NCI-H1417 treated with DMSO at 0.1 percent for 48 hours (cell line): ENCODE measurements at places on chromosomes 16 and 17.

DNA sequence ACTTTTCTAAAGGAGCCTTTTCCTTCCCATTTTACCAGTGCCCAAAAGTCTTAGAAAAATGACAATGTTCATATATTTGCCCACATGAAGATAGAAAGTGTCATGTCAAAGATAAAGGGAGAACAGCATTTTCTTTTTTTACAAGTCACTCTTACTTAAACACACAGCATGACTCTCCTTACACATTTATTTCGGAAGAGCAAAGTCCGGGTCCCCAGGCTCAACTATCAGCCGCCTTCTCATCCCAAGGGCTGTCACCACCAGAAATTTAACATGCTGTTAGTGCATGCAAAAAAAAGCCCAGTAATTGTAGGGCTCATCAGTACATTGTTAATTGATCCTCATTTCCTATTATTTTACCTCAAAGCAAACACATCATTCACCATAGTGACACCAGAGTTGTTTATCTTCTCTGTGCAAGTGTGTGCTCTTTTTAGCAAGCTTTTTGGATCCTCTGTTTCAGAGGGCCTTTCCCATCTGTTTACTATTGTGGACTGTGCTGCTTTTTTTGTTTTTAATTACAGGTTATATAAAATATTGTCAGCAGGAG is 560.3 kb downstream of the WWOX start:
- peak; percentile 97 for DNase-seq

DNA sequence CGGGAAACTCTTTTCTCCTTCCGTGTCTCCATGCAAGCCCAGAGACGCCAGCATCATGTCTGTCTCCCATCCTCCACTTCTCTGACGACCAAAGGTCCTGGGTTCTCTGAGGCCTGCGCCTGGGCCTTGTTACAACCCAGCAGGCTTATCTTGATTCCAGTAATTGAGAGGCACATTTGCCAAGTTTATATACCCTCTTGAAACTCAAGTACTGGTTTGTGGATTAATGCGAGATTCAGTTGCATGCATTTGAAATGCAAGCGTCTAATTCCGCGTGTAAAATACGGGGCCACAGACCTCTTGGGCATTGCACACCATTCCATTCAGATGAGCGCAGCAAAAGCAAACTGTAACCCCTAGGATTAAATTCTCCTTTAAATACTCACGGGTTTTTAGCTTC is 28.7 kb upstream of the CRISPLD2 start:
- DNase-seq, result no peak

- DNase-seq, result no peak
Observed at GRCh38 chr17:33229499-33229898, 63.6 kb downstream of the ASIC2 start.

DNA sequence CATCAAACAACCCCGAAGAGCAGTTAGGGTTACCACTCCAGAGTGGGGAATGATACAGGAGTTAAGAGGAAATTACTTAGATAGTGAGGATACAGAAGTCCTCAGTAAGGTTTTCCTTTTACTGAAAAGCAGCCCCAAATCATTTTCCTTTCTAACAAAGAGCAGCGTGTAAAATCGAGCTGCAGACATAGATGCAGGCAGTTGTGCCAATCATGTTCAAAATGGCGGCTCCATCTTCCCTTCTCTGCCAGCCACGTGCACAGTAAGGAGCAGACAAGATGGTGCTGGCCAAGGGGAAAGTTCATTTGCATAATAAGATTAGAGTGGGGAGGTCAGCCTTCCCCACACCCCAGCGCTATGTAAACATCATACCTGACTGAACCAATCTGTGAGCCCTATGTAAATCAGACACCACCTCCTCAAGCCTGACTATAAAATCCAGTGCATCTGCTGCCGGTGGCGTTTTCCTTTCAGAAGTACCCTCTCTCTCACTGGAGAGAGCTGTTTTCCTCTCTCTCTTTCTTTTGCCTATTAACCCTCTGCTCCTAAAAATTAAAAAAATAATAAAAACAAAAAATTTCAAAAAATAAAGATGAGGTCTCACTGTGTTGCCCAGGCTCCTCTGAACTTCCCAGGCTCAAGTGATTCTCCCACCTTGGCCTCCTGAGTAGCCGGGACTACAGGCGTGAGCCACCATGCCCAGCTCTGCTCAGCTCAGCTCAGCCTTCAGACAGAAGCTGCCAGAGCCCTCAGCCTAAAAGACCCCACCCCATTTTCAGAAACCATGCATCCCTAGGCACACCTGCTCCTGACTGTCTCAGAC is 2.6 kb upstream of the SRL start:
- DNase-seq, result no peak

- no peak for DNase-seq
Observed at GRCh38 chr17:52751051-52751450, 592.5 kb upstream of the CA10 start.

GRCh38 chr16:59690216-59690615 is 956.1 kb upstream of the GOT2 start:
- DNase-seq, result no peak

GRCh38 chr16:10972108-10972818 is 27.9 kb downstream of the CLEC16A start:
- DNase-seq, result no peak

DNA sequence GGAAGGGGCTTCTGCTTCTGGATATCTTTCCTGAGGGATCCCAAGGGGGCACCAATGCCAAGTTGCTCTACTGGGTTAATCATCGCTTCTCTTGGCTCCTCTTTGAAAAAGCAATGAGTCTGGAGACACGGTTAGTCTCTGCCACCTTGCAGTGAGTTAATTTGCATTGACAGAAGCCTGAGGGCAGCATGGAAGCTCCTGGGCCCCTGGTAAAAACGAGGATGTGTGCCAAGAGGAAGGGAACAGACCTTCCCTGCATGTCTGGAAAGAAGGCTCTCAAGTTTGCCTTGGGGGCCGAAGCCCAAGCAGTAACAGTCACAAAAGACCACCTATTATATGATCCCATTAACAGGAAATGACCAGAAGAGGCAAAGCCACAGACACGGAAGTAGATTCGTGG is 86.7 kb downstream of the IRX5 start:
- no peak for DNase-seq

- no peak for DNase-seq
Observed at GRCh38 chr16:88511906-88512305, 58.3 kb upstream of the ZC3H18 start.

GRCh38 chr17:45293413-45294211 is 23.2 kb downstream of the MAP3K14 start:
- DNase-seq, result no peak

DNA sequence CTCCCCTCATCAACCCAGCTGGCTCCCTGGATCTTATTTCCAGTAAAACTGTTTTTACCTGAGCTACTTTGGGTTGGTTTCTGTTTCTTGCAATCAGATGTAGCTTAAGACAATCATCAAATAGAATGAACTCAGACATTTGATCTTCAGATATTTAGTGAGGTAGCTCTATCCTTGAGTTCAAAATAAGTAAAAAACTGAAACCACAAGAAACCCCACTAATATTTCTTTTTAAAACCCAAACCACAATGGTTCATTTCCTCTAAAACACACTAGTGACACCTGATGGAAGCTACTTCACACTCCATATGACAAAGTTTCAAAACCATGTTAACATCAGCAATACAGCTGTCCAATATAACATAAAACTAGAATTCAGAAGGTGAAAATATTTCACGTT is 37.8 kb downstream of the CACNG1 start:
- no peak for DNase-seq

- no peak for DNase-seq
Observed at GRCh38 chr16:88727871-88728270, 21.6 kb downstream of the CTU2 start.

GRCh38 chr17:73045724-73046123 is 46.8 kb downstream of the SLC39A11 start:
- DNase-seq, result no peak

DNA sequence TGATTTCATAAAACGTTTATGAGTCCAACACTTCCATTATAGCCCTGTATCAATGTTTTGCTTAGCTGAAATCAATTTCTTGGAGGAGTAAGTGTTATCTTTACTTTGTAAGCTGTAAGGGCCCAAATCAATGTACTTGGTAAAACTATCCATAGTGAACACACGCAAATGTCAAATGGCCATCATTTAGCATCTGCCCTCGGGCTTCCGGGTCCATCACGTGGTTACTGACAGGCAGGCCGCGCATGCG is 687 bp upstream of the NARF start:
- DNase-seq, result no peak

DNA sequence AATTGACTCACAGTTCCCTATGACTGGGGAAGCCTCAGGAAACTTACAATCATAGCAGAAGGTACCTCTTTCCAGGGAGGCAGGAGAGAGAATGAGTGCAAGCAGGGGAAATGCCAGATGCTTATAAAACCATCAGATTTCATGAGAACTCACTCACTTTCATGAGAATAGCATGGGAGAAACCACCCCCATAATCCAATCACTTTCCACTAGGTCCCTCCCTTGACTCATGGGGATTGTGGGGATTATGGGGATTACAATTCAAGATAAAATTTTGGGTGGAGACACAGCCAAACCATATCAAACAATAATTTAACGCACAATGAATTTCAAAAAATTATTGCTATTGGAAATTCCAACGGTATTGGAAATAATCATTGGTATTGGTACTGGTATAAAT is 15.1 kb downstream of the ABCA9 start:
- no peak for DNase-seq

- no peak for DNase-seq
Observed at GRCh38 chr17:55072898-55073297, 104.3 kb downstream of the STXBP4 start.

GRCh38 chr16:87851141-87851587 is 18.1 kb downstream of the SLC7A5 start:
- DNase-seq, result no peak

DNA sequence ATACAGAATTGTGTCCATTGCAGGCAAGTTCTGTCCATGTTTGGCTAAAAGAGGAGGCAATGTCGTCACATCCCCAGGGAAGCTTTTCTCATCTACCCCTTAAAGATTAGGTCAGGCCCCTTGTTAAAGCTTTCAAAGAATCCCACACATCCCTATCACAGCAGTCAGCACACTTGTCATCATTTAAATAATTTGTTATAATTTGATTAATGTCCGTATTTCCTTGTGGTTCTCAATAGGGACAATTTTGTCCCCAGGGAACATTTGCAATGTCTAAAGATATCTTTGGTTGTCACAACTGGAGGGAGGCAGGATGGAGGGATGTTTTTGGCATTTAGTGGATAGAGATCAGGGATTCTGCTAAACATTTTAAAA is 28.1 kb upstream of the NFAT5 start:
- no peak for DNase-seq

DNA sequence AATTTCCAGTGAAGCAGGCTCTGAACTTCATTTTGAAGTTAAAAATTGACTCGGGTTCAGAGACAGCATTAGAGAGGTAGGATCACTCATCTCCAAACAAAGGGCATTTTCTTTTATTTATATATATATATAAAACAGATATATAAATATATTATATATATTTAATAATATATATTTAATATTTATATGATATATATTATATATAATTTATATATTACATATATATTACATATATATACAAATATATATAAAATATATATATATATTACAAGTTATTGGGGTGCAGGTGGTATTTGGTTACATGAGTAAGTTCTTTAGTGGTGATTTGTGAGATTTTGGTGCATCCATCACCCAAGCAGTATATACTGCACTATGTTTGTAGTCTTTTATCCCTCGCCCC is 320.8 kb downstream of the MAP2K6 start:
- no peak for DNase-seq

- DNase-seq, result no peak
Observed at GRCh38 chr17:77437017-77437416, 296.2 kb downstream of the SEC14L1 start.

GRCh38 chr16:84827131-84827574 is 7.4 kb downstream of the CRISPLD2 start:
- DNase-seq, result no peak

- no peak for DNase-seq
Observed at GRCh38 chr17:1512351-1512750, 4.1 kb downstream of the INPP5K start.

- DNase-seq, result peak; percentile 95
Observed at GRCh38 chr17:67132366-67132765, 88.0 kb downstream of the CACNG1 start.

GRCh38 chr17:27519550-27519949 is 63.3 kb downstream of the KSR1 start:
- no peak for DNase-seq

DNA sequence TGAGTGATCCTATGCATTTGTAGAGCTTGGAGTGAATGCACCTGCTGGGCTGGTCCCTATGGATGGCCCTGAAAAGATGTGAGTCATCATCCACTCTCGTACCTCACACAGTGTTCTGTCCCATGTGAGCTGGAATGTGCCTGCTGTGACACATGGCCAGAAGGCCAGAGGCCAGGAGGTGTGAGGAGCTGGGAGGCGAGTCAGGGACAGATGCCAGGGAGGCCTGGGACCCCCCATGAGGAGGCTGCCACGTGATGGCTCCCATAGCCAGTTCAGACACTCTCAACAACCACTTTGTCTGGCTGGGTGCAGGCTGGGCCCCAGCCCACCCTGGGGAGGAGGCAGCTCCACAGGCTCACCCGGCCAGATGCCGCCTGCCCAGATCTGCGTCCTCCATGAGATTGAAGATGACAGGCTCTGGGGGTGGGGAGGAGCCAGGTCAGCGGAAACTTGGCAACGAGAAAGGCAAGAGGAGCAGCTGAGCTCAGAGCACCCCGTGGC is 168.8 kb downstream of the C16orf78 start:
- DNase-seq, result no peak

- no peak for DNase-seq
Observed at GRCh38 chr16:83136419-83136818, 509.6 kb downstream of the CDH13 start.

DNA sequence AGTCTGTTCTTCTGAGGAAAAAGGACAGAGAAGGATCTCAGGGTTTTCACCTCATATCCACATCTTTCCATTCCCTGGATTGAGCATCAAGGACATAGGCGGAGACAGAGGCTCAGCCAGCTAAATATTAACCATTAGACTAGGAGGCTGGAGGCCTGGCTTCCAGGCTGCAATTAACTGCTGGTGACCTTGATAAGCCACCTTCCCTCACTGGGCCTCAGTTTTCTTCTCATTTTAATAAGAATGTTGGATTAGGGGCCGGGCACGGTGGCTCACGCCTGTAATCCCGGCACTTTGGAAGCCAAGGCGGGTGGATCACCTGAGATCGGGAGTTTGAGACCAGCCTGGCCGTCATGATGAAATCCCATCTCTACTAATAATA is 25.6 kb upstream of the CNOT1 start:
- no peak for DNase-seq

DNA sequence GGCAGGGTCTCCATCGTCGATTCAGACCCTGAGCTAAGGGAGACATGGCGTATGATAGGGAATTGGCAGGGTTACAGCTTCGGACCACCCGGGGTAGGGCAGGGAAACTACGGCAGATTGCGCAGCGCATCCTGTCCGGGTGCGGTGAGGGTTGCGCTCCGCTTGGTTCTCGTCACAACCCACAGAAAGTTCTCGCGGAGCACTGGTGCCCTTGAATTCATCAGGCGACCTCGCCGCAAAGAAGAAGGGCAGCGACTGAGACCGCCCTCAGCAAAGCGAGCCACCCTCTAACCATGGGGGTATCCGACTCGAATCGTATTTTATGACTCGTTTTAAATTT is 1.2 kb downstream of the HS3ST3B1 start:
- no peak for DNase-seq
